ENCODE measurements at places on chromosomes 2 and 18. TPM values are rescaled to one million over a fixed set of nuclear protein-coding genes. Genes with fewer than 3 reads are reported as not detected.

The ATP5F1A gene
- 357 TPM for total RNA-seq

The SERPINB7 gene
- total RNA-seq: not detected

The TMEM37 gene
- 2.9 TPM for total RNA-seq

The TLX2 gene
- total RNA-seq: not detected

The SPP2 gene
- total RNA-seq: not detected

The RGPD4 gene
- total RNA-seq: not detected

The FAM110C gene
- total RNA-seq: not detected

The EMILIN1 gene
- 661 TPM for total RNA-seq

The SKOR2 gene
- total RNA-seq: not detected

The ACMSD gene
- not detected for total RNA-seq

The CNRIP1 gene
- 30.1 TPM for total RNA-seq

The OSBPL6 gene
- total RNA-seq: 4.1 TPM

The DCDC2C gene
- total RNA-seq: not detected

The RAB17 gene
- 0.81 TPM for total RNA-seq

The SCN9A gene
- 0.68 TPM for total RNA-seq

The DNAJC27 gene
- total RNA-seq: 2.9 TPM

The BCL11A gene
- total RNA-seq: not detected

The CSRNP3 gene
- 2.7 TPM for total RNA-seq

The NAPG gene
- 21.4 TPM for total RNA-seq

The LINC00305 gene
- total RNA-seq: not detected

The GALNT3 gene
- total RNA-seq: 0.69 TPM

The ST6GAL2 gene
- total RNA-seq: 4.7 TPM

The FASTKD1 gene
- total RNA-seq: 4.6 TPM

The AOX1 gene
- total RNA-seq: 104 TPM

The MATN3 gene
- total RNA-seq: 0.62 TPM

The UGT1A6 gene
- not detected for total RNA-seq

The CAMKMT gene
- 4.3 TPM for total RNA-seq

The CD8A gene
- total RNA-seq: not detected

The ANKRD36 gene
- total RNA-seq: 11.0 TPM

The TNP1 gene
- total RNA-seq: not detected

The INPP5D gene
- 0.10 TPM for total RNA-seq

The TSN gene
- 35.7 TPM for total RNA-seq

The IL1RL2 gene
- total RNA-seq: 3.5 TPM

The CIB4 gene
- total RNA-seq: not detected

The DSC2 gene
- total RNA-seq: not detected

The EFR3B gene
- 0.24 TPM for total RNA-seq

The SCN3A gene
- total RNA-seq: not detected

The CRYGD gene
- total RNA-seq: not detected

The ST8SIA5 gene
- 0.10 TPM for total RNA-seq

The UGT1A10 gene
- total RNA-seq: not detected

The FIGN gene
- 0.94 TPM for total RNA-seq

The ZNF892 gene
- total RNA-seq: 4.4 TPM

The PMAIP1 gene
- 1.5 TPM for total RNA-seq

The ANAPC1 gene
- total RNA-seq: 16.2 TPM

The ANKRD29 gene
- total RNA-seq: 0.50 TPM

The NXPH2 gene
- total RNA-seq: 0.25 TPM

The SPC25 gene
- 0.44 TPM for total RNA-seq

The PXDN gene
- total RNA-seq: 239 TPM

The GKN2 gene
- not detected for total RNA-seq

The PKP4 gene
- 8.9 TPM for total RNA-seq

The LCLAT1 gene
- 15.2 TPM for total RNA-seq

The MTIF2 gene
- total RNA-seq: 24.0 TPM

The MARCHF4 gene
- total RNA-seq: not detected

The GAREM2 gene
- 4.2 TPM for total RNA-seq

The CBLN2 gene
- total RNA-seq: not detected

The POTEI gene
- not detected for total RNA-seq

The RFTN2 gene
- 16.2 TPM for total RNA-seq

Data from cardiac ventricle fibroblast (primary cell).